ENCODE measurements at places on chromosomes 3 and 15. TPM values are rescaled to one million over a fixed set of nuclear protein-coding genes. Genes with fewer than 3 reads are reported as not detected.

DNA sequence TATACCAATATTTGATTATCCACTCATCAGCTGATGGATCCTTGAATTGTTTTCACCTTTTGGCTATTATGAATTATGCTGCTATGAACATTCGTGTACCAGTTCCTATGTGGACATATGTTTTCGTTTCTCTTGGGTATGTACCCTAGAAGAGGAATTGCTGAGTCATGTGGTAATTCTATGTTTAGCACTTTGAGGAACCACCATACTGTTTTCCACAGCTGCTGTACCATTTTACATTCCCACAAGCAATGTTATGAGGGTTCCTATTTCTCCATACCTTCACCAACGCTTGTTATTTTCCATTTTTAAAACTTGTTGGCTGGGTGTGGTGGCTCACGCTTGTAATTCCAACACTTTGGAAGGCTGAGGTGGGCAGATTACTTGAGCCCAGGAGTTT lies 62.9 kb downstream of the RPLP1 start:
- no peaks in the 10 kb centered on the region for H3K4me1 ChIP-seq
- no peaks in the 10 kb centered on the region for H3K36me3 ChIP-seq
- H3K27ac ChIP-seq = no peak overlapping the region
- DNase-seq = no peak
- no peak overlapping the region for H3K4me3 ChIP-seq

DNA sequence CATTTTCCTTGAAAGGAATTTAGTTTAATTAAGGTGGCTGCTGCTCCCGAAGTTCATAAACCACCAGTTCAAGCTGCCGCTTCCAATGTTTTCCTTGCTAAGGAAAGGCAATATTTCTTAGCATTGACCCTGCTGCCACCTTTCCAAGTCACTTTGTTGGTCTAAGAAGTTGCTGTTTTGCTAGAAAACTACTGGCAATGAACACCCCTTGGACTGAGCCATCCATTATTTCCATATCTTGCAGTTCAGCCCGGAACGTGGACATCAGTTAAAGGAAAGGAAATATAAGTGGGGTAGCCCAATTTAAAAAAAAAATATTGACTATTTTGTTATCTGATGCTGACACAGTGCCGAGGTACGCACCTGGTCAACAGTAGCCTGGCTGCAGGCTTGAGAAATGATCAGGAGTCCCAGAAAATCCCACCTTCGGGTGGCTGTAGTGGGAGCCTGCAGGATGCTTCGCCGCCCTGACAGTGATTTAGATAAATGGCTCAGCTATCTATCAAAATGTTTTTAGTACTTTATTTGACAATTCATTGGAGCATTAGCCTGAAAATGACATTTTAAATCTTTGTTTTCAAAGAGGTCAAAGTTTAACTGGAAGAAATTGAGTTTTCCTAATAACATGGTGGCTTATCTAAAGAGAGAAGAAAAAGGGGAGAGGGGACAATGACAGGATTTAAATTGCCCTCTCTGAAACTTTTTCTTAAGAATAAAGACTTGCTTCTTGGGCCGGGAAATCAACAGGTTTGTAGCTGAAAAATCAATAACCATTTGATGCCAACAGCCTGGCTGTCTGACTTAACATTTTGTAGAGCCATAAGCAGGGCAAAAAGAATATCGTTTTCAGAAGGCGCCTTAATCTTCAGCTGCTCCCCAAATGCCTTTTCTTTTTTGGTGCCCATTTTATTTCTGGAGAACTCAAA lies 1.6 kb downstream of the RARB start:
- DNase-seq = no peak
- peak overlapping the region; percentile 100 for H3K4me3 ChIP-seq
- H3K36me3 ChIP-seq = no peaks in the 10 kb centered on the region
- no peaks in the 10 kb centered on the region for H3K27me3 ChIP-seq

- no peak overlapping the region for H3K27ac ChIP-seq
- peaks cover 8% of the 10 kb centered on the region for H3K27me3 ChIP-seq
- H3K4me1 ChIP-seq = no peaks in the 10 kb centered on the region
- no peak overlapping the region for H3K4me3 ChIP-seq
Observed at GRCh38 chr3:11224870-11225229, 47.3 kb upstream of the ATG7 start.

GRCh38 chr15:82040390-82040789 lies 5.4 kb downstream of the MEX3B start:
- no peak overlapping the region for H3K4me3 ChIP-seq
- DNase-seq = no peak
- peaks cover 5% of the 10 kb centered on the region for H3K36me3 ChIP-seq
- no peaks in the 10 kb centered on the region for H3K27me3 ChIP-seq
- H3K4me1 ChIP-seq = peaks cover 27% of the 10 kb centered on the region
- no peak overlapping the region for H3K27ac ChIP-seq

GRCh38 chr3:183227586-183227985 lies 25.5 kb upstream of the B3GNT5 start:
- H3K27me3 ChIP-seq = no peaks in the 10 kb centered on the region
- no peaks in the 10 kb centered on the region for H3K4me1 ChIP-seq
- H3K27ac ChIP-seq = no peak overlapping the region
- no peaks in the 10 kb centered on the region for H3K36me3 ChIP-seq
- DNase-seq = no peak

GRCh38 chr3:188507244-188507720 lies 353.3 kb downstream of the LPP start:
- H3K4me1 ChIP-seq = no peaks in the 10 kb centered on the region
- H3K27ac ChIP-seq = no peak overlapping the region
- DNase-seq = no peak
- no peak overlapping the region for H3K4me3 ChIP-seq

- no peaks in the 10 kb centered on the region for H3K36me3 ChIP-seq
- no peak overlapping the region for H3K4me3 ChIP-seq
- H3K27ac ChIP-seq = no peak overlapping the region
- peaks cover 25% of the 10 kb centered on the region for H3K27me3 ChIP-seq
- no peak for DNase-seq
Observed at GRCh38 chr3:196947136-196947859, 5.0 kb upstream of the NCBP2 start.

DNA sequence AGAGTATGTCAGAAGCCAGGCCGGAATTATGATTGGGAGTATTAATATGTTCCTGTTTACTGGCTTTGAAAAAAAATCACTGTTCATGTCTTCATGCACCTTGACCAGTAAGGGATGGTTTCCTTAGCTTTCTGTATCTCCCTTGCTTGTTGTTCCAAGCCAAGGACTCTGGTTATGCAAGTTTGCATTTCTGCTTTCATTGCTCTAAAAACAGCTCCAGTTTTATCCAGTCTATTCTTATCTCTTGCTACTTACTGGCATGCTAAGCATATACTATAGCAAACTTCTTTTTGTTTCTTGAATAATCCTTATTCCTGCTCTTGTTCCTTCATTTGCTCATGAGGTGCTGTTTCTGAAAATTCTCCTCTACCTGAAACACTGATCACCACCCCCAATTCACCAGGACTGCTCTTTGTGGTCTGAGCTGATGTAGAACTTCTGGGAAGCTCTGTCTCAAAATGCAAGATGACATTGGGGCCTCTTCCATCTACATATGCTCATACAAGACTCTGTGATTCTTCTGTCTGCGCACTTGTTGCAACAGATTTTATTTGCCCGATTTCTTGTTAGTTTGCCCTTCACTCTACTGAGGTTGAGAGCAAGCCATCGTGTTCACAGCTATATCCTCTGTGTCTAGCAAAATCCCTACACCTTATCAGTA lies 173.0 kb downstream of the EBLN2 start:
- DNase-seq = no peak
- no peaks in the 10 kb centered on the region for H3K27me3 ChIP-seq
- no peaks in the 10 kb centered on the region for H3K4me1 ChIP-seq
- no peak overlapping the region for H3K4me3 ChIP-seq
- no peaks in the 10 kb centered on the region for H3K36me3 ChIP-seq

- H3K27ac ChIP-seq = no peak overlapping the region
- H3K36me3 ChIP-seq = no peaks in the 10 kb centered on the region
- H3K4me1 ChIP-seq = peaks cover 9% of the 10 kb centered on the region
Observed at GRCh38 chr3:184230081-184230602, 757 bp downstream of the VWA5B2 start.

GRCh38 chr3:64163755-64164148 lies 61.5 kb downstream of the PRICKLE2 start:
- peak overlapping the region; percentile 80 for H3K27ac ChIP-seq
- no peak for DNase-seq
- H3K36me3 ChIP-seq = peaks cover 15% of the 10 kb centered on the region
- peaks cover 22% of the 10 kb centered on the region for H3K4me1 ChIP-seq
- H3K4me3 ChIP-seq = no peak overlapping the region

DNA sequence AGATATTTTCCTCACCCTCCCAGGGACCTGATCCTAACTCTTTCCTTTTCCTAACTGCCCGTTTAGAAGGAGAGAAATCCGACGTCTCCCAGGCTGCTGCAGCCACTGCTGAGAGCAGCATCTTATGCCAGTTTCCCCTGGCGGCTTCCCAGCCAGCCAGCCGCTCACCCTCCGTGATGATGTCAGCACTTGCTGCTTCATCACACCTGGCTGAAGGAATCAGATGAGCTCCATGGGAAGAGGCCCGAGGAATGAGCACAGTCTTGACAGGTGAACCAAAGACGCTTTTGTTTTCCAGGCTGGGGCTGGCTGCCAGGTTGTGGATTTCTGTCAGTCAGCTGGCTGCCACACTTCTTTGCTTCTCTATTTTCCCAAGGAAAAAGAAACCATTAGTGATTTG lies 445.1 kb upstream of the RBMS3 start:
- no peak overlapping the region for H3K4me3 ChIP-seq
- no peak overlapping the region for H3K27ac ChIP-seq
- peaks cover 4% of the 10 kb centered on the region for H3K4me1 ChIP-seq

DNA sequence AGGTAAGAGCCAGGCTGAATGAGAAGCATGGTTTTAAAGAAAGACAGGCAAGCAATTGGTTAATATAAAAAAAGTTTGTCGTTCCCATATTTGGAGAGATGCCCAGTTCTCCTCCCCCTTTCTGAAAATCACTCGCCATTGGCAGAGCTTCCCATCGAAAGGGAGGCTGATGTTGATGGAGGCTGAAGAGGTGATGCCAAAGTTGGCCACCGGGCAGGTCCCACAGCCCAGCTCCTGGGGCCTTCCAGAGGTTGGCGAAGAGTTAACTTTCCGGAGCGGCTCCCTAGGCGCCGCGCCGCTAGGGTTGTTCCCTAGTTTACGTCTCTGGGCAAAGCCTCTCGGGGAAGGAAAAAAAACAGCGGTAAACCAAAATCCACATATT lies 793 bp downstream of the PCOLCE2 start:
- peaks cover 28% of the 10 kb centered on the region for H3K27me3 ChIP-seq
- H3K36me3 ChIP-seq = no peaks in the 10 kb centered on the region
- DNase-seq = peak; percentile 47

- no peaks in the 10 kb centered on the region for H3K27me3 ChIP-seq
- no peak for DNase-seq
- H3K4me3 ChIP-seq = peak overlapping the region; percentile 91
Observed at GRCh38 chr3:186784820-186785494, 1.6 kb downstream of the EIF4A2 start.

- no peak for DNase-seq
- no peaks in the 10 kb centered on the region for H3K36me3 ChIP-seq
- peak overlapping the region; percentile 83 for H3K27ac ChIP-seq
- H3K27me3 ChIP-seq = no peaks in the 10 kb centered on the region
- H3K4me1 ChIP-seq = peaks cover 56% of the 10 kb centered on the region
Observed at GRCh38 chr3:150237490-150237889, 170.6 kb upstream of the TSC22D2 start.

GRCh38 chr3:63309768-63310167 lies 31.7 kb downstream of the SYNPR start:
- no peak overlapping the region for H3K4me3 ChIP-seq
- no peak overlapping the region for H3K27ac ChIP-seq
- H3K4me1 ChIP-seq = no peaks in the 10 kb centered on the region

GRCh38 chr3:188111002-188111584 lies 42.9 kb upstream of the LPP start:
- no peaks in the 10 kb centered on the region for H3K36me3 ChIP-seq
- no peak overlapping the region for H3K4me3 ChIP-seq
- H3K27ac ChIP-seq = no peak overlapping the region
- no peaks in the 10 kb centered on the region for H3K4me1 ChIP-seq
- no peak for DNase-seq

GRCh38 chr3:117499189-117499870 lies 789.8 kb downstream of the TUSC7 start:
- H3K36me3 ChIP-seq = no peaks in the 10 kb centered on the region
- H3K4me1 ChIP-seq = no peaks in the 10 kb centered on the region
- no peak for DNase-seq
- no peaks in the 10 kb centered on the region for H3K27me3 ChIP-seq

DNA sequence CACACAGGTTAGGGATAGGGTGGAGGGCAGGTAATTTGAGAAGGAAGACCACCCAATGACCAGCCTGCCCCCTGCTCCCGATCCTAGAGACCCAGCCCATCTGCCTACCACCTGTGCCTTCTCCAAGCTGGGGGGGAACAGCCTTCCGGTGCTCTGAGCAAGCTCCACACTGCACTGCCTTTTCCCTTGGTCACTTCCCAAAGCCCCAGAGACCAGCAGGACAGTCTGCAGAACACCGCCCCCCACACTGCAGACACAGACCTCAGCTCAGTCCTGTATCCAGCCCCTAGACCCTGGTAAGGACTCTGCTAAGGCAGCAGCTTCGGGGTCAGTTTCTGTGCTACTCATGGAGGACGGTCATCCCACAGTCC lies 156.9 kb downstream of the MEGF11 start:
- DNase-seq = no peak
- H3K4me3 ChIP-seq = no peak overlapping the region
- no peaks in the 10 kb centered on the region for H3K36me3 ChIP-seq

- no peak for DNase-seq
- peaks cover 96% of the 10 kb centered on the region for H3K27me3 ChIP-seq
- peaks cover 3% of the 10 kb centered on the region for H3K36me3 ChIP-seq
- no peak overlapping the region for H3K4me3 ChIP-seq
Observed at GRCh38 chr3:126937973-126938372, 44.9 kb upstream of the PLXNA1 start.

GRCh38 chr3:173652093-173652492 lies 254.5 kb downstream of the NLGN1 start:
- no peak overlapping the region for H3K27ac ChIP-seq
- no peaks in the 10 kb centered on the region for H3K27me3 ChIP-seq
- no peaks in the 10 kb centered on the region for H3K36me3 ChIP-seq
- no peaks in the 10 kb centered on the region for H3K4me1 ChIP-seq

GRCh38 chr15:85019815-85020590 lies 38.3 kb downstream of the PDE8A start:
- no peak for DNase-seq
- H3K4me3 ChIP-seq = no peak overlapping the region
- H3K4me1 ChIP-seq = peaks cover 10% of the 10 kb centered on the region
- H3K27me3 ChIP-seq = no peaks in the 10 kb centered on the region
- H3K27ac ChIP-seq = no peak overlapping the region

The GOLGA6L25 gene
- not detected for total RNA-seq

The XCR1 gene
- total RNA-seq = not detected

The OR5K2 gene
- total RNA-seq = not detected

The GOLGA8J gene
- total RNA-seq = not detected

The SCN11A gene
- total RNA-seq = 1.6 TPM

The GOLGA6L7 gene
- total RNA-seq = not detected

The LIPH gene
- total RNA-seq = 0.18 TPM

The MYO5C gene
- 19.9 TPM for total RNA-seq

The ADAMTS17 gene
- 42.1 TPM for total RNA-seq

The CCR9 gene
- total RNA-seq = not detected

The CYP8B1 gene
- not detected for total RNA-seq
